ENCODE measurements at places on chromosomes 3 and 15.

DNA sequence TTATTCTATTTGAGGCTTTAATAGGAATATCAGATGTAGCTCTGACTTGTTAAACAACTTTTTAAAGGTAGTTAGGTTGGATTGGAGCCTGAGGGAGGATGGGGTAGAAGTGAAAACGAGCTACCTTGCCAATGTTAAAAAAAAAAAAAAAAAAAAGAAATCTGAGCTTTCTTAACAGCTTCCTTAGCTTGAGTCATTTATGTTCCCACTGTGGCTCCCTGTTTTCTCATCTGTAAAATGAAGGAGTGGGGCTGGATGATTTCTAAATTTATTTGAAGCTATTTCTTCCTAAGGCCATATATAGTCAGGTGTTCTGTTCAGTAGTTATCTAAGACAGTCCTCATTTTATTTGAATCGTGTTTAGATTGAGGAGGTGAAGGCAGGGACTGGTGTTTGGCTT is 105.7 kb downstream of the EDEM1 start:
- no peak for DNase-seq

- no peak for DNase-seq
Measured at GRCh38 chr15:38297623-38298388, 45.2 kb downstream of the SPRED1 start.

GRCh38 chr15:40338041-40338657 is 2.6 kb downstream of the CCDC9B start:
- peak; percentile 95 for DNase-seq

- DNase-seq = no peak
Measured at GRCh38 chr15:69275074-69275670, 23.5 kb upstream of the PAQR5 start.

DNA sequence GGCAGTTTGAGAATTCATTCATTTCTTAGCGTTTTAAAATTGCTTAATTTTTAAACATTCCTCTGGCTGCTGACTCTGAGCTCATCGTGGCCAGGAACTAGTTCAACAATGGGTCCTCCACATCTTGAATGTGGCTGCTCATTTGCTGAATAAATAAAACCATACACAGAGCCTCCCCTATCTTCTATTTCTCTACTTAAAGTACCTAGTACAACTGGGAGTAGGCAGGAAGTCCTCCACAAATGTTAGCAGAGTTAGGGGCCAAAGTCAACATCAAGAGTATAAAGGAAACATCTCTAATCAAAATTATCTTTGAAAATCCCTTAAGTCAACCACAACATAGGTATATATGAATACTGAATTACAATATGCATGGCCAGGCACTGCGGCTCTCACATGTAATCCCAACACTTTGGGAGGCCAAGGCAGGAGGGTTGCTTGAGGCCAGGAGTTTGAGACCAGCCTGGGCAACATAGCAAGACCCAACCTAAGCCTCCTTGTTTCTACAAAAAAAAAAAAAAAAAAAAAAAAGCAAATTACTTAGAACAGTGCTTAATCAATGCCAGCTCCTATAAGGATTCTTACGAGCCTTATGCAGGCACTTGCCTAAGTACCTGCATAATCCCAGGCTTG is 57.5 kb upstream of the LMOD3 start:
- no peak for DNase-seq

- DNase-seq = peak; percentile 30
Measured at GRCh38 chr3:140863580-140864009, 78.0 kb upstream of the SLC25A36 start.

DNA sequence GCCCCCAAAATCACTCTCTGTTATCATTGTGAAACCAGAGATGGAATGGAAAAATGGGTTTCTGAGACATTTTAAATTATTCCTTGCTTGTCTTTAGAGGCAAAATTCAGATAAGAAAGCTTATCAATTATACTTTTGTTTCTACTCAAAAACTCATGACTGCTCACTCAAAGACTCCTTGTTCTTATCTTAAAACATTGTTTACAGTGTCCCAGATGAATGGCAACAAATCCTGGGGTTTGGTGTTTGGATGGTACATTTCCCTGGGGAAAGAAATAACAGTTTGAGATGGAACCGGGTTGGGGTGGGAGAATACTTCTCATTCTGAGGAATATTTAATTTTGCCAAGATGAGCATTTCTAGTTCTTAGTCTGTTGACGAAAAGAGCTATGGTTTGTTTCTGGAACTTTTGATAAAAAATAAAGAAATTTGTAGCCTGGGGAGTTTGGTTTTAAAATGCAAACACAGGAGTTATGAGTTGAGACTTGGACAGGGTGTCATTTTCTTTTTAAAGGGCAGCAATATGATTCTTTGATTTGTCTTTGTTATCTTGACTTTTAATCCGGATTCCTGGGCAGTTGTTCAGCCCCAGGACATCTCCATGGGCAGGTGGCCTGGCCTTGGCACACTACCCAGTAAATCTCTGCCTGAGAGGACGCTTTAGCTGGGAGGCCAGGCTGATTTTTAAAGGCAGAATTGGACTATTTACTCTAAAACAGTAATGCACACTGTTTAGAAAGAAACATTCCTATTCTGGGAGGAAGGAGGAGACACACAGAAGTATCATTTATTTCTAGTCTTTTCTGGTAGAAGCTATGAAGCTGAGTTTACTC is 32.4 kb downstream of the BTD start:
- DNase-seq = no peak

DNA sequence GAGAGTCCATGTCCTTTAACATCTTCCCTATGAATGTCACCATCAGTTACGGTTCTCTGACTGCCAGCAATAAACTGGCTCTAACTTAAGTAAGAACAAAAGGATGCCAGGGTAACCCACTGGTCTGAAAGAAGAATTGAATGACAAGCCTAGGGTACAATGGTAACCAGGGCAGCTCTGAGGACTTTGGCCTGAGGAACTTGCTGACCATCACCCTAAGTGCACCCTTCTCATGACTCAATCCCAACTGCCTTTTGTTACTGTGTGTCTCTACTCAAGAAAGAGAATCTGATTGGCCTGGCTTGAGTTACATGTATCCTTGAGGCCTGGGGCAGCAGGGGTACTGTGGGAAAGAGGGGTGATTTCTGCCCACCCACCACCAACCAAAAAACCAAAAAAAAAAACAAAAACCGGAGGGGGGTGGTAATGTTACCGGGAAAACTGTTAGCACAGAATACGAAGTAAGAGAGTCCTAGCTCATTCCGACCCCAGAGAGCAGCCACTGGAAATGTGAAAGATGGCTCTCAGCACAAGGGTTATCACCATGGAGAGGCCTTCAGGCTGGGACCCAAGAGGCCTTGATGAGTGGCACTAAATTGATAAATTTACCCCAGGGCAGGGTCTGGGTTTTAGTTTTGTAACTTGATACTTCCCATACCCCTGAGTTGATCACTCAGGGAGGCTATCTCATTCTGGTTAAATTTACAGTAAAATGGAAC is 9.3 kb upstream of the SLC28A1 start:
- DNase-seq = no peak

DNA sequence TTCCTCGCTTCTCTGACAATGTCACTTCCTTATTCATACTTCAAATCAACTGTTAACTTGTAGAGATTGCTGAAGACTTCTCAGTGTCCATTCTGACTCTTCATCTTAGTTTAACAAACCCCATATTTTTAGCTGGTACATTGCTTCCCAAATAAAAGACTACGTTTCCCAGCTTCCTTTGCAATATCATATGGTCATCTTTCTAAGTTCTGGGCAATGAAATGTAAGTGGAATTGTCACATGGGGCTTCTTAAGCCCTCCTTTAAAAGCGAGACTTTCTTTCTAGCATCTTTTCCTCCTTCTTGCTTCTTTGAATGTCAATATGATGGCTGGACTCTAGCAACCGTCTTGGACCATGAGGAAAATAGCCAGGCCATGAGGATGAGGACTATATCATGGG is 239.0 kb downstream of the ZNF621 start:
- no peak for DNase-seq

GRCh38 chr3:151410891-151411559 is 26.5 kb upstream of the P2RY12 start:
- DNase-seq = no peak

- no peak for DNase-seq
Measured at GRCh38 chr3:60557122-60557521, 694.1 kb downstream of the FHIT start.

DNA sequence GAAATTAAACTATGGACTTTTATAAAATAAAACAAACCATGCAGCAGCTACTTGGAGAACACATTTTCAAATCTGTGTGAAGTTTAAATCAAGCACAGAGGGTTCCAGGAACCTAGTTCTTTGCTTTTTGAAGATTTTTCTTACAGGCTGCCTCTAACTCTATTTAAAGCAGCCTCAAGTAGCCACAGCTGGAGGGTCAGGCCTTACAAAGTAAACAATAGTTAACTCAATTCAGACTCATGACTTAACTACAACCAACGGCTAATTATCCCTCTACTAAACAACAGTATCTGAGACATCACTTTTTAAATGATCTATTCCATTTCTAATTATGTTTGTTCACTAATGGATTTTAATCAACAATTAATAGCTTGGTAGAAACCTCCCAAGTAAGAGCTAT is 9.8 kb downstream of the LRIG1 start:
- no peak for DNase-seq

GRCh38 chr15:26887926-26888666 is 21.2 kb downstream of the GABRA5 start:
- DNase-seq = peak; percentile 6

All from GM13977 (cell line).